Bone marrow (tissue), 2 donors: ENCODE measurements at places on chromosomes 4 and X.

DNA sequence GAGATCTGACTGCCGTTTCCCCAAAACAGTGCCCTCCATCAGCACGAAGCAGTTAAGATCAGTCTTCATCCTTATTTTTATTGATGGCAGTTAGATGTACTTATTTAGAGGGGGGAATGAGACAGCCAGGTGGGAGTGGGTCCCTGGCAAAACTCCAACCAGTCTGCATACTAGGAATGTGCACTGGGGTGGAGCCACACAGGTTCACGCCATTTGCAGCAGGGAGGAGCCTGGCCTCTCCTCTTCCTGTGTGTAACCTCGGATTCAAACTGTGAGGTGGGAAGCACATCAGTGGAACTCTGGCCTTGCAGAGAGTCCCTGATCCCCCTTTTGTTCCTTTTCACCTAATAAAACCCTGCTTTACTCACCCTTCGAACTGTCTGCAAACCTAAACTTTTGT, 987.7 kb upstream of the GRIA3 start:
- no peak for DNase-seq

GRCh38 chr4:15774020-15774420, 4.1 kb upstream of the CD38 start:
- no peak for DNase-seq

- no peak for DNase-seq
These were observed 10.6 kb downstream of the HMX1 start for GRCh38 chr4:8860892-8861575.

DNA sequence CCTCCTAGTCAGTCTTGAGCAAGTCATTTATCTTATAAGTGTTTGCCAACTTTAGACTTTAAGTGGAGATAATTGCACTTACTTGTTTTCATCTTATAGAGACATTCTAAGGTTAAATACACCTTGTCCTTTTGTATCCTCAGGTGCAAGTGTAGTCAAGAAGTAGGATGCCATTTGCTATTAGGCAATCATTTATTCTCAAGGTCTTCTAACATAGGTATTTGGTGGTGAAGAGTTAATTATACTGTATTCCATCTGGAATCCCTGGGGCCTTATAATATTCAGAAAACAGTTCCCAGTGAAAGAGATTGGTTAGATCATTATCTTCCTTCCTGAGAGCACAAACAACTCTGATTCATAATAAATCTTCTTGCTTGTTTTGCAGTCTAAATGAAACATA, 23.7 kb downstream of the SULT1E1 start:
- DNase-seq: no peak

GRCh38 chrX:1248331-1249061, 20.1 kb upstream of the CSF2RA start:
- peak; percentile 57 for DNase-seq

DNA sequence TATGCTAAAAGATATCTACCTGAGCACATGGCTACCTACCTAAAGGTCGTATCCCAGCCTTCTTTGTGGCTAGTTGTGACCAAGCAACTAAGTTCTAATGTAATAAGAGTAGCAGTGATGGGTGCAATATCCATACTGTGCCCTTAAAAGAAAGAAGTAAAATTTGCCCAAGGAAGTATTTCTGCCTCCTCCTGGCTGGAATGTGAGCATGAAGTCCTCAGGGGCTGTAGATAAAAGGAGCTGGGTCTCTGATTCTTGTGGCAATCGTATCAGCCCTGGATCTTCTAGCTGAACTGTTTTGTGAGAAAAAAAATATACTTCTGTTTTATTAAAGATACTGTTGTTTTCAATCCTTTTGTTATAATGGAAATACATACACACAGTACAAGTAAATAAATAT, 217.4 kb downstream of the GPAT3 start:
- DNase-seq: no peak

DNA sequence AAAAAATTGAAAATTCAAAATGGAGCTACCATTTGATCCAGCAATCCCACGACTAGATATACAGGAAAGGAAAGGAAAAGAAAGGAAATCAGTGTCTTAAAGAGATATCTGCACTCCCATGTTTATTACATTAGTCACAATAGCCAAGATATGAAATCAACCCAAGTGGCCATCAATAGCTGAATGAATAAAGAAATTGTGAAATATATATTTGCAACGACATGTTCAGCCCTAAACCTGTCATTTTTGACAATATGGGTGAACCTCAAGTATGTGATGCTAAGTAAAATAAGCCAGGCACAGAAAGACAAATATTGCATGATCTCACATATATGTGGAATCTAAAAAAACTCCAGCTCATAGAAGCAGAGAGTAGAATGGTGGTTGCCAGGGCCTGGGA, 155.1 kb downstream of the ANXA5 start:
- no peak for DNase-seq

GRCh38 chrX:104351173-104351769, 96.5 kb upstream of the ESX1 start:
- no peak for DNase-seq

DNA sequence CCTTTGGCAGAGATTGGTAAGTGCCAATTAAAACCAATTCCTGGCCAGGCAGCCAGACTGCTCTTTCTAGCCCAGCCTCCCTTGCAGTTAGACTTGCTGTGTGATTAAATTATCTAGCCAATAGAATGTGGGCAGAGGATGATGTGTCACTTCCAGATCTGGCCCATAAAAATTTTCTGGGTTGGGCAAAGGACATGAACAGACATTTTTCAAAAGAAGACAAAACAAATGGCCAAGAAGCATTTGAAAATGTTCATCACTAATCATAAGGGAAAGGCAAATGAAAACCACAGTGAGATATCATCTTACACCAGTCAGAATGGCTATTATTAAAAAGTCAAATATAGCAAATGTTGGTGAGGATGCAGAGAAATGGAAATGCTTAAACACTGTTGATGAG, 71.4 kb upstream of the STIM2 start:
- DNase-seq: no peak

DNA sequence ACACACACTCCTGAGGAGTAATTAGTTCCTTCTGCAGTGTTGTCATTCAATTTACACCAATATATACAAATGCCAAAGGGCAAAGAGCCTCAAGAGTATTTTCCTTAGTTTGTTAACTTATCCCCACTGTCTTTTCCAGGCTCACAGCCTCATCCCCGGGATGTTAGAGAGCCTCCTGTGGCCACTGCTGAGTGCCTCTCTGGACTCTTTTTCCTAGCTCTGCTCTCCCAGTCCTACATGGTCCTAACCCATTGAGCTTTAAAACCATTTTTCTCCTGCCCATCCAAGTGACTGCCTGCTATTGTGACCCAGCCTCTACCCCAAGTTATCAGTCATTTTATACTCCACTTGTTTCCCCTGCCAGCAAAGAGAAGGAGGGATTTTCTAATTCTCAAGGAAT, 23.5 kb upstream of the TTC29 start:
- DNase-seq: no peak

DNA sequence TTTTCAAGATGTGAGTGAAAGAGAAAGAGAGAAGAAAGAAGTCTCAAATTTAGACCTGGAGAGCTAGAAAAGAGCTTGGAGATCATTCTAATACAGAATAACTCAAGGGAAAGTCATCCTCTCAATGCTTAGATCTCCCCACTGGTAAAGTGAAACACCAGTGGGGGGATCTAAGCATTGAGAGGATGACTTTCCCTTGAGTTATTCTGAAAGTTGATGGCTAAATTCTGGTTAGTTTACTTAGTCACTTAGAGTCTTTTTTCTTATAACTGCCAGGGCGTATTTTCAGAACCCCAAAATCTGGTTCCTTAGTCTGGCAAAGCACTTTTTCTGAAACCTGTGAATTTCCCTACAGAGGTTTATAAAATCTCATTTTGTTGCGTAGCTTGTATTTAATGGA, 198.6 kb downstream of the ARHGAP24 start:
- DNase-seq: no peak

DNA sequence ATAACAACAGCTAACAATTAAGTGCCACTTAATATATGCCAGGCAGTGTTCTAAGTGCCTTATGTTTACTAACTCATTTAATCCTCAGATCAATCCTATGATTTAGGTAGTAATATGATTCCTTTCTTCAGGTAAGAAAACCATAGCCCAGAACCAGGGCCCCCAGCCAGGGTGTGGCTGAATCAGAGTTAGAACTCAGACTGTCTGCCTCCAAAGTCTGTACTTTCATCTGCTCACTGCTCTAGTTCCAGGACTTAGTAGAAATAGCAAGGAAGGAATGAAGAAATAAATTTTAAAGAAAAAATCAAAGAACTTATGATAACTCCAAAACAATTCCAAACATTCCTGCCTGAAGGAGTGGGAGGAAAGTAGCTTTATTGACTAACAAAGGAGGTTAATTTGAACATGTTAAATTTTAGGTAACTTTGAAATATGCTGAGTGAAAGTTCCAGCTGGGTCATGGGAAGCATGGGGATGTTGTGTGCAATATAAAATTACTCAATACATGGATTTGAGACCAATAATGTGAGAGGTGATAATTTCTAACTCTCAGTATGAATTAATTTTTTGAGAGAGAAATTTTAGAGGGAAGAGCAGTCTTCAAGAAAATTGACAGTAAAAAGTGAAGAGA, 8.8 kb upstream of the ADH1C start:
- DNase-seq: no peak
